AG04449 (cell line): ENCODE measurements at places on chromosomes 16 and 17.

DNA sequence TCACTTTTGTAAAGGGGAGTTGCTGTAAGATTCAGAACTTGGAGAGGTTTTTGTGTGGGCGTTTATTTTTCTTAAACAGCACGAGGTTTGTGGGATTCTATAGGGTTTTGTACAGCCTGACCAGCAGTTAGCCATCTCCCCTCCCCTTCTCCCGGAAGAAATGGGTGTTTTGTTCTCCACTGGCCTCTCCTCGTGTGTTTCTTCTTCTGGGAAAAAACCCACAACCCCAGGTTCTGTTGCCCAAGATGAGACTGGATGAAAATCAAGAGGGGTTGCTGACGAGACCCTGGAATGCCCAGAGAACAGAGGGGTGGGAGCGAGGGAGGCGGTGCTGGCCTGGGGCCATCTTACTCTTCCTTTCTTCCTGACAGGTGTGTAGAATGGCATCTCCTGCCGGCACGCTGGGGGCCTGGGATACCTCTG, 186.1 kb downstream of the MSI2 start:
- DNase-seq = no peak

DNA sequence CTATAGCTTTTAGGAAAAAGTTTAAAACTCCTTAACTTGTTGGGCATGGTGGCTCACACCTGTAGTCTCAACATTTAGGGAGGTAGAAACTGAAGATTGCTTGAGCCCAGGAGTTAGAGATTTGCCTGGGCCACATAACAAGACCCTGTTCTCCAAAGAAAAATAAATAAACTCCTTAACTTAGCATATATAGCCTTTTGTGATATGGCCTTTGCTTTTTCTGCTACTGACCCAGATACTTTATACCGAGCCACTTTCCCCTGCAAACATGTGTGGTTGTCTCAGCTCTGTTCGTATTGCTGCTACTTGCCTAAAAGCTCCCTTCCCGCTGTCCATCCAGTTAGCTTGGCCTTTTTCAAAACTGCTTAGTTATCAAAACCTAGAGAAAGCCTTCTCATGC, 51.0 kb downstream of the GAN start:
- no peak for DNase-seq

- DNase-seq = no peak
These were observed 14.6 kb downstream of the CYLD start for GRCh38 chr16:50756473-50756872.

- no peak for DNase-seq
These were observed 187.2 kb downstream of the NTN1 start for GRCh38 chr17:9208381-9209105.

DNA sequence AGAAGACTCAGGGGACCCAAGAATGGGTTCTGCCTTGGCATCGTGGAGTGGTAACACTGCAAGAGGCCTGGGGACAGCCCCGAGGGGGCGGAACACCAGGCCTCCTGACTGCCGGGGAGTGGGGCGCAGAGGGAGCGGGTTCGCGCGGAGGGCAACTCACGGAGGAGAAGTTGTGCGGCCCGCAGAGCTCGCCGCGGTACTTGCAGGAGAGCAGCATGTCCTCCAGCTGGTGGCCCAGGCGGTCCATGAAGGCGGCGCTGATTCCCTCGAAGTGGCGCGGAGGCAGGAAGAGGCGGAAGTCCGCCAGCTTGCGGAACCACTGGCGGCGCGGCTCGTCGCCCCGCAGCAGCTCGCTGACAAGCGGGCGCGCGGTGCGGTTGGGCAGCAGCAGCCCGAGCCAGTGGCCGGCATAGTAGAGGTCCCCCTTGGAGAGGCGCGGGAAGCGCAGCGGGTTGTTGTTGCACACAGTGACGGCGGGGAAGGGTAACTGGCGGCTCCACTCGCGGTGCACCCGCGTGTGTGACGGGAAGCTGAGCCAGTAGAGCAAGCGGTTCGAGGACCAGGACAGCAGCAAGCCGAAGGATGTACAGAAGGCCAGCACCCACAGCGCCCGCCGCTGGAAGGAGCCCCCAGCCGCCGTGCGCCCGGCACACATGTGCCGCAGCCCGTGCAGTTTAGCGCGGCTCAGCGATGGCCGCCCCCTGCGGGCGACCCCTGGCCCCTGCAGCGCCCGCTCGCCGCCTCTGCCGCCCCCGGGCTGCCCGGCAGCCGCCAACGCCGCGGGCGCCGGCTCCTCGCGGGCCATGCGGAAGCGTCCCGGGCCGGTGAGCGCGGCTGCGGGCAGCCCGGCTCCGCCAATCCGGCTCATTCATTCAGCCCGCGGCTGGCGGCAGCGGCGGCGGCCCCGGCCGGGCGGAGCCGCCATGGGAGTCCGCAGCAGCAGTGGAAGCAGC, 1.6 kb downstream of the ASIC2 start:
- DNase-seq = no peak

DNA sequence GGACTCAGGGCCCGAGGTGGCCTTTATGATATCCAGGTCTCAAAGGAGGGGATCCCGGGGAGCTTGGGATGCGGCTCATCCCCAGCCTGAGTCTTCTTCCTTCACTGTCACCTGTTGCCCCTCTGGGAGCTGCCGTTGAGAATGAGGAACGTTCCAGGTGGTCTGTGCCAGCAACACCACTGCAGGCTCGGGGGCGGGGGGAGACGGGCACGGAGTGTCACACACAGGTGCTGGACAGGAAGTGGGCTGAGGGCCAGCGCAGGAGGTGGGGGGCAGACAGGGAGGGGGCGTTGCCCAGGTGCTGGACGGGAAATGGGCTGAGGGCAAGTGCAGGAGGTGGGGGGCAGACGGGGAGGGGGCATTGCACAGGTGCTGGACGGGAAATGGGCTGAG, 28.2 kb downstream of the METRNL start:
- DNase-seq = no peak

DNA sequence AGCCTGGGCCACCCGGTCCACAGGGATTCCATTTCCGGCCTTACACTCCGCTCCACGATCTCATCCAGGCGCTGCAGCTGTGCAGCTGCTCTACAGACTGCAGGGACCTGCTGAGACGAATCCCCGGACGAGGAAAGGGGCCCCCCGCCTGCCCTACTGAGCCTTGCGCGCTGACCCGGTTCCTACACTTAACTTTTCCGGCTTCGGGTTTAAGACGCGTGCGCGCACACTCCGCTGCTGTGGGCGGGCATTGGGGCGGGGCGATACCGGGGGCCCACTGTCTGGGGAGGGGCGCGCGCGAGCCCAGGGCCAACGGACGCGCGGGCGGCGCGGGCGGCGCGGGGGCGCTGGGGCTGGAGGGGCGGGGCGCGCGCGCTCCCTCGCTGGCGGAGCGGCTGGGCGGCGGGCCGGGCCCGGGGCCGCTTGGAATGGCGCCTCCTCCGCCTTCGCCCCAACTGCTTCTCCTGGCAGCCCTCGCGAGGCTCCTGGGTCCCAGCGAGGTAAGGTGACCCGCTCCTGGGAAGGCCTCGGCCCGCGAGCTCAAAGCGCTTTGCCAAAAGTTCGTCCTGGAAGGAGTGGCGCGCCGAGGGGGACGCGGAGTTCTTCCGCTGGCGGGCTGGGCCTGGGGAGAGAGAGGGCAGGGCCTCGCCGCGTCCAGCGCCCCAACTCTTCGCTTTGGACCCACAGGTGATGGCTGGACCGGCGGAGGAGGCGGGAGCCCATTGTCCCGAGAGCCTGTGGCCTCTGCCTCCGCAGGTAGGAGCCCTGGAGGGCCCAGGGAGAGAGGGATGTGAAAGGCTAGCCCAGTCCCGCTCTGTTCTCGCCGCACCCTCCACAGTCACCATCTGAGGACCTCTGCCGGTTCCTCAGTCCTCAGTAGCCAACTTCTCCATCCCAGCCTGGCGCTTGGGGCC, at the start of gene TP53I13:
Gene TP53I13, plus strand, starts transcription at position 371 of the 914 bp plus-strand sequence. Its CDS starts 58 bp downstream, at position 429.
- no peak for DNase-seq

- no peak for DNase-seq
These were observed 24.3 kb downstream of the ITGB3 start for GRCh38 chr17:47277921-47278320.

GRCh38 chr17:82301916-82302567, 15.4 kb downstream of the CD7 start:
- no peak for DNase-seq

GRCh38 chr17:57418463-57419246, 162.3 kb downstream of the MSI2 start:
- no peak for DNase-seq

DNA sequence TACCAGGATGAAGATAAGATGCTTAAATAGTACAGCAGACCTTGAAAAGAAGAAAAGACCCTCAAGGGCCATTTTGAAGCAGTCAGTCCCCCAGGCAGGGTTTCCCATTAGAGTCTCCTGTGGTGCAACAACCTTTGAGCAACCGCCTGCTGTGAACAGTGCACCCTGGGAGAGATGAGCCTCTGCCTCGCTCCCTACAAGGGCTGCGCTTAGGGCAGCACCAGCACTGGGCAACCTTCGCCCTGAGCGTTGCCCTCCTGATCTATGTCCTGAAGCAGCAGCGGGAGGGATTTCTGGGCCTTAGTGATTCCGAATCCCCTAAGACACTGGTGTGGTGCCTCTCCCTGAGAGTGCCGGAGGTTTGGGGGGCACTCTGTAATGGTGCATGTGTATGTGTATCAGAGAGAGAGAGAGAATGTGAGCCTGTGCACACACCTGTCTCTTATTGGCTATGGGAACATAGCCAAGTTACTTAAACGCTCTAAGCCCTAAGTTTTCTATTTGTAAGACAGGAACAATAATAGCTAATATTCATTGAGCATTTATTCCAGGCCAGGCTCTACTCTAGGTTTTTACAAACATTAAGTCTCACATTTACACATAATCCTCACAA, 25.2 kb upstream of the ABCC12 start:
- no peak for DNase-seq

DNA sequence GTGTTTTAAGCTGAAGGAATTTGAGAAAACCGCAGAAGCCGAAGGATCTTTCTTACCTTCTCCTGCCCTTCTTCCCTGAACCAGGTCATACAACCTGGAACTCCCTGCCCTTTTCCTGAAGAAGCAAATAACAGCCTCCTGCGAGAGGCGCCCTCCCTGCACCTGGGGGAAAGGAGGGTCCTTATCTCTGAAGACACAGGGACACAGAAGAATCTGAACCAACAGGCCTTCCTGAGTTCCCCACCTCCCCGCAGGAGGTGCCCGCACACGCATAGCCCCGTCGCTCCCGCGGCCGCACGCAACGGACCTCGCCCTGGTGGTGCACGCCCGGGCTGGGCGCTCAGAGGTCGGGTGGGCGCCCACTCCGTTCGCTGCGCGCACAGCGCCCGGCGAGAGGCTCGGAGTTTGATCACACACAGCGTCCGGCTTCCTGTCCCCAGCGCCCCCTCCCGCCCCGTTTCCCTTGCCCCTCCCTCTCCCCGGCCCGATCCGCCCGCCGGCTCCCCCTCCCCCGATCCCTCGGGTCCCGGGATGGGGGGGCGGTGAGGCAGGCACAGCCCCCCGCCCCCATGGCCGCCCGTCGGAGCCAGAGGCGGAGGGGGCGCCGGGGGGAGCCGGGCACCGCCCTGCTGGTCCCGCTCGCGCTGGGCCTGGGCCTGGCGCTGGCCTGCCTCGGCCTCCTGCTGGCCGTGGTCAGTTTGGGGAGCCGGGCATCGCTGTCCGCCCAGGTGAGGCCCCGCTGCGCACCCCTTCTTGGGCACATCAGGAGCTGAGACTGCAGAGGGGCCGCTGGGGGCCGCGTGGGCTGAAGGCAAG, at the start of gene TNFSF12:
Gene TNFSF12, plus strand, starts transcription at position 474 of the 816 bp plus-strand sequence. Its CDS starts 96 bp downstream, at position 570.
- DNase-seq = no peak

GRCh38 chr17:2909846-2910234, 113.6 kb downstream of the RAP1GAP2 start:
- no peak for DNase-seq

GRCh38 chr17:81310949-81311550, 15.9 kb upstream of the SLC38A10 start:
- no peak for DNase-seq

DNA sequence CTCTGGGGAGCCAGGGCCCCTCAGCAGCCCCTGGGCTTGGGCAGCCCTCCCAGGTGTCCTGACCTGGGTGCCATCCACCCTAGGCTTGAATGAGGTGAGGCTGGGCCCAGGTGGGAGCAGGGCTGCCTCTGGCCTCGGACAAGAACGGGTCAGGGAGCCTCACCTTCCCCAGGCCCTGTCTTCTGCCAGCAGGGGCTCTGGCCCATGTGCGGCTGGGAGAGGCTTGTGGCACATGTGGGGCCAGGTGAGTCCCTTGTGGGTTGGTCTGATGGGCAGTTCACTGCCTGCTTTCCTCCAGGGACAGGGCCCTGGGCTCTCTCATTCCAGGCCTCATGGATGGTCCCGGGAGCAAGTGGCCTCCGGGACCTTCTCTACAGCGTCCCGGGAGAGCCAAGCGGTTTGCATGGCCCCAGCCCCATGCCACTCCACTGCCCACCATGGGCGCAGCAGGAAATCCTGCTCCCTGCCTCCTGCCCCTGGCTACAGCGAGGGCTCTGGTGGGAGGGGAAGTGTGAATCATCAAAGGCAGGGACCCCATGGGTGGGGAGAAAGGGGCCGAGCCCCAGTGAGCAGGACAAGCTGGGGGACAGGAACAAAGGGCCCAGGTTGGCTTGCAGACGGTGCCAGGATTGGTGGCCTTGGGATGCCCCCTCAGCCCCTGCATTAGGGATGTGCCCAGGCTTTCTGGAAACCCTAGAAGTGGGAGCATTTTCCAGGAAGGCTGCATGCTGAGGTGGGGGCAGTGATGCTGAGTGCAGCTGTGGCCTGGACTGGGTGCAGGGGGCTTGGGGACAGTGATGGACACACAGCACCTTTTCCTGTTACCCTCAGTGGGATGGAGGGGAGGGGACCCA, 12.2 kb downstream of the VASN start:
- no peak for DNase-seq

DNA sequence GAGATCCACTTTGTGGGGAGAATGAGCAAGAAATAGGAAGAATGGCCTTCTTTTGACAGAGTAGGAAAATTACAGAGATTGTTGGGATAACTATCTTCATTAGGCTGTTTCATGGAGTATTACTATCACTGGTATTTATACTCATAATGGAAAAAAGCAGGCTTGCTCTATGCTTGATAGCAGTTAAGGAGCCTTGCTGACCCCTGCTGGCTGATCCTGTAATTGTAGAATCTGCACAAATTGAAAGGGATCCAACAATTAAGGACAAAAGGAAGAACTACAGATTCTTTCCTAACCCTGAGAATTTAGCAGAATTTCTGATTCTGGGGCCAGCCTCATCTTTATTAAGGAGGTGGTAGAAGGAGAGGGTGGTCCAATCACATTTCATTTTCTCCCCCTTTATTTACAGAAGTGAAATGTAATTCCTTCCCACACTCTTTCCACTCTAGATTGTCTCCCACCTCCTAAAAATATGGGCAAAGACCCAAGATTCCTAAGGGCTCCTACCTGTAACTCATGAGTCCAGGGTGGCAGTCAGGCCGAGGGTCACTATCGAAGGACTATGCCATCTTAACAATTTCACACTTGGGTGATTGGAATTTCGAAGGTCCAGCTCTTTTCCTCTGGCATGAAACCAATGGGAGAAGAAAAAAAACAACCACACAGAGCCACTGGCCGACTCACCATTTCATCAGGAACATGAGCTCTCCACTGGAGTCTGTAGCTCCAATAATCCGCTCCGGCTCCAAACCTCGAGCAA, 26.3 kb downstream of the NFE2L1 start:
- DNase-seq = peak; percentile 52

- DNase-seq = no peak
These were observed 492.5 kb upstream of the SOX9 start for GRCh38 chr17:71628306-71628705.
